ENCODE measurements at places on chromosomes 6 and 20.

DNA sequence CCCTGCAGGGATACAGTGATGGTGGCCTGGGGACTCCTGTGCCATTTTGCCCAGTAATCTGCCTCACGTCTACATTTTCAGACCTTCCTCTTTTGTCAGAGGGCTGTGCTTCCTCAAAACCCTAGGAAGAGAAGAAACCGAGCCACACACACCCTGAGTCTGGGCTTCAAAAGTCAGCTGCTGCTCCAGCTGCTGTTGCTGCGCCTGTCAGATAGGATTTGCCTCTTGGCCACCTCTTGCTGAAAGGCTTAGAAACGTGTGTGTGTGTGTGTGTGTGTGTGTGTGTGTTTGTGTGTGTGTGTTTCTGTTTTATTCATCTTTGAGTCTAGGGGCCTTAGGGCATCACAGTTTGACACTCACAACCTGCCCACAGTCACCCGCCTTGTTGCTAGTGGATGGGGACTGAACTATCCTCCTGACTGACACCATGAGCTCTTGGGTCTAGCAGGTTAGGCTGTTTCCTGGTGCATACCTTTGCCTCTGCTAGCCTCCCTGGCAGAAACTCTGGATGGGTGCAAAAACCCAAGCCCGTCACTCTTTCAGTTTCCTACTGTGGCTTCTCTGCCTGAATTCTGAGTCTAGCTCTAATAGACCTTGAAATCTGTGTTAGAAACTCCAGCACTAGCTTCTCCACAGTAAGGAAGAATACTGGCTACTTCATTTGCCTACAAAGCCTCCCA lies 94.9 kb upstream of the CEP85L start:
- no peak for DNase-seq

- DNase-seq: no peak
Measured at GRCh38 chr6:129661536-129662405, 48.2 kb downstream of the ARHGAP18 start.

- no peak for DNase-seq
Measured at GRCh38 chr6:70508953-70509352, 57.8 kb upstream of the SDHAF4 start.

GRCh38 chr20:60955706-60956105 lies 296.4 kb upstream of the CDH4 start:
- no peak for DNase-seq

- no peak for DNase-seq
Measured at GRCh38 chr20:62368392-62368975, 1.4 kb upstream of the LAMA5 start.

- DNase-seq: no peak
Measured at GRCh38 chr6:35258336-35258735, 1.2 kb upstream of the ZNF76 start.

DNA sequence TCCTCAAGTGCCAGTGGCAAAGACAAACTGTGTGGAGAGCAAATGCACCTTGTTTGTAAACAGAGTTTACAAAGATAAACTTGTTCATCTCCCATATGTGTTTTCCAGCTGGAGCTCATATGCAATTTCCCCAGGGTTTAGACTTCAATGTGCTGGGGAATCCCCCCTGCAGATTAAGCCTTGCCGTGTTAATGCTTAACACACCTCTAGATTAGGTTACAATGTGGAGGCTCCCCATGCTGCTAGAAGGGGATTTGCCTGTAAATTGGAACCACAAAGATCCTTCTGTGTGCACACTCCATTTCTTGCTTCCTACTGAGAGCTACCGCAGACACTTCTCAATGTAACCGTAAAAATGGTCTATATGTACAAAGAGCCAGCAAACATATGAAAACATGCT lies 263.1 kb downstream of the TBX18 start:
- DNase-seq: no peak

GRCh38 chr6:15853259-15853658 lies 190.4 kb upstream of the DTNBP1 start:
- no peak for DNase-seq

- DNase-seq: no peak
Measured at GRCh38 chr6:21741221-21742109, 147.9 kb downstream of the SOX4 start.

GRCh38 chr20:11429168-11429567 lies 488.5 kb upstream of the BTBD3 start:
- no peak for DNase-seq

- DNase-seq: no peak
Measured at GRCh38 chr20:50027611-50028105, 44.9 kb downstream of the SNAI1 start.

- no peak for DNase-seq
Measured at GRCh38 chr20:24465730-24466129, 3.7 kb upstream of the SYNDIG1 start.

DNA sequence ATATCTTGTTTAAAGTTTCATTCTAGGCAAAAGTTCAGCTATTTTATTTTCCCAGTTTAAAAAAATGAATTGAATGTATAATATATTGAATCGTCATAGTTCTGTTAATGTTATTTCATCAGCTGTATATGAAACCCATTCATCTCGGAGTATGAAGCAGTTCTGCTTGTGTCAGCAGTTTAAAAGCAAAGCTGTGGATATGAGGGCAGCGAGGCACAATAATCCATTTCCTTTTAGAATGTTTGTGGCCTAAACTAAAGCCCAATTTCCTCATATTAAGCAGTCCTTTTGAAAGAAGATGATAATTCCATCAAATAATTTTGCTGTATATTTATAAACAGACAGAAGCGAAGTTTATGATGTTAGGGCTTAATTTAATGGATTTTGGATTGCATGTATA lies 300.1 kb downstream of the SAMD5 start:
- DNase-seq: no peak

DNA sequence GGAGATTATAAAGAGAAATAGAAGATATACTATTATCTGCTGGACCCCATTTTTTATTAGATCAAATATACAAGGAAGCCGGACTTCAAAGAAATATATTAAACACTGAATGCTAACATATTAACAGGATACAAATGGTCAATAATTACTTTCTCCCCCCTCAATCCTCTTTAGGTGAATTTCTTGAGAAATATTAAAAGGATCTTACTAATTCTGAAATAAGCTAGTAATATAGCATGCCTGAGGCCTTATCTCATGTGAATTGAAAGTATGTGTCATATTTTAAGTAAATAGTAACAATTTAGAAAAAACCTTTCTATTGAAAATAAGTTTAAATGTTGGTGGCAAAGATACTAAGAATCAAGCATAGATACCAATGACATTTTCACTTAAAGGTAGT lies 954.7 kb upstream of the MAN1A1 start:
- no peak for DNase-seq

GRCh38 chr20:59137532-59137931 lies 26.1 kb upstream of the ZNF831 start:
- no peak for DNase-seq

DNA sequence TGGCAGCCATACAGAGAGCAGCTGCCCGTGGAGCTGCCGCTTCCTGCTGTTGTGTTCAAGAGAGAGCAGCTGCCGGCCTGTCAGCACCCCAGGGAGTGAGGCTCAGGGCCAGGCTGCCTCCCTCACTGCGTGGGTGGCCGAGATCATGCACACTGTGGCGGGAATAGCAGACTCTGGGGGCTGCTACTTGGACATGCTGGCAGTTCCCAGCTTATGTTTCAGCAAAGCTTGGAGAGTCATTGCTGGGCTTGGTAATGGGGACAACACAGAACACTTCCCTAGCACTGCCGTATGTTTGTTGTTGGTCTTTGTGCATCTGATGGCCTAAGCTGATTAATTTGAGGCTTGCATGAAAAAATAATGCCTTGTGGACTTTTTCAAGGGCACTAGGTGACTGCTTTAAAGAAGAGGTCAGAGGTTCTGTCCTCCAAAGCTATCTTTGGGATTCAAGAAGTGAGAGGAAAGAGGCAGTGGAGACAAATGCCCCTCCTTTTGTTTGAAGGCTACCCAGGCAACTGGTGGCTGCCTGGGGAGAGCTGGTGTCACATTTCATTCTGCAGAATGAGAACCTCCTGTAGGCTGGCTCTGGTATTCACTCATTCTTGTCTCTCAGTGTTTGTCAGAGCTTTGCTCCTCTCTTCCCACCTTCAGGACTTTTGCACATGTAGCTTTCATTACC lies 18.8 kb downstream of the MRAP2 start:
- no peak for DNase-seq

- DNase-seq: no peak
Measured at GRCh38 chr6:128033156-128033555, 132.3 kb upstream of the THEMIS start.

DNA sequence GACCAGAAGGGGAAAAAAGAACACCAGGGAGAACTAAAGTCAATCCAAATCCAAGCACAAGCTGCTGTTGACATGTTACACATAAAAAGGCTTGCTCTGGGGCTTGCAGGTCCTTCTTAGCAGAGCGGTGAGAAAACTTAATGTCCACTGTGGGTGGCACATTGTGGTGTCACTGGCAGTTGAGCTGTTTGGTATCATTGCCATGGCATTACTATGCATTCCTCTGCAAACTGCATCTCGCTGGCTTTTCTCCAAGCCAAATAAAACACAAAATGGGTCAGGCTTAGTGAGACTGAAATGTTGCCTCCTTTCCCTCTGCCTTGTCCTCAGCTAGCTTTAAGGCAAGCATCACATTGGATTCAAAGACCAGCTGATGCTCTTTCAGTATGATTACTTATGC lies 40.9 kb downstream of the LY86 start:
- no peak for DNase-seq

GRCh38 chr6:124993327-124993726 lies 31.1 kb downstream of the RNF217 start:
- no peak for DNase-seq

GRCh38 chr6:82033631-82034211 lies 213.8 kb downstream of the IBTK start:
- DNase-seq: no peak

- DNase-seq: no peak
Measured at GRCh38 chr6:11426571-11426970, 111.0 kb upstream of the TMEM170B start.

DNA sequence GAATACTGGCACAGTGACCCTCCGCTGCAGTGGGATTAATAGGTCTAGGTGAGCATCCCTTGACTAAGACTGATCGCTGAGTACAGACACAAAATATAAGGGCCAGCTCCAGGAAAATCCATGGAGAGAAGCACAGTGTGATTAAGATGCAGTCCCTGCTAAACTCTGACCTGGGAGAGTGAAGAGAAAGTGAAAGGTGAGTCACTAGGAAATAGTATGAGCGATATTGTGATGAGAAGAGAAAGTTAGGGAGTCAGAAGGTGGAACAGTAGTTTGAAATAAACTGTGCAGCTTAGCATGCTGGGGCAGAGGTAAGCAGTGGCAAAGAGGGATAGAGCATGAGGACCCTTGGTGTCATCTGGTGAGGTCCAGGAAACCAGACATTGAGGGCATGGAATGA lies 278.6 kb upstream of the MAP3K7 start:
- DNase-seq: no peak

- peak; percentile 67 for DNase-seq
Measured at GRCh38 chr20:59933296-59933848, at the start of gene SYCP2. Gene SYCP2 (minus strand): TSS chr20:59933637. CDS start chr20:59922413, 11,224 bp downstream.

DNA sequence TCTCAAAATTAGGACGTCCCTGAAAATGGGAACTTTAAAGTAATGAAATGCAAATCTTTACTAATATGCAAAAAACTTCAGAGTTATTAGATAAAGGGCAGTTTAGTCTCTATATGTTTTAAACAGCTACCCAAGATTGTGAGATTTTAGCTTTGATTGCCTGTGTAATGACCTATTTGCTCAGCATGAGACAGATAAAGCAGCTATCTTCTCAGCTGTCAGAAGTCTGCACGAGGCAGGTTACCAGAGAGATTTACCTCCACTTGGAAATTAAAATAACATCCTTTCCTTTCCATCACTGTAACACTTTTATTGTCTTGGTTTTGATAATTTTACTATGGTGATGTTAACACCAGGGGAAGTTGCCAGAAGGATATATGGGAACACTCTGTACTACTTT lies 436.6 kb upstream of the OPRM1 start:
- no peak for DNase-seq

DNA sequence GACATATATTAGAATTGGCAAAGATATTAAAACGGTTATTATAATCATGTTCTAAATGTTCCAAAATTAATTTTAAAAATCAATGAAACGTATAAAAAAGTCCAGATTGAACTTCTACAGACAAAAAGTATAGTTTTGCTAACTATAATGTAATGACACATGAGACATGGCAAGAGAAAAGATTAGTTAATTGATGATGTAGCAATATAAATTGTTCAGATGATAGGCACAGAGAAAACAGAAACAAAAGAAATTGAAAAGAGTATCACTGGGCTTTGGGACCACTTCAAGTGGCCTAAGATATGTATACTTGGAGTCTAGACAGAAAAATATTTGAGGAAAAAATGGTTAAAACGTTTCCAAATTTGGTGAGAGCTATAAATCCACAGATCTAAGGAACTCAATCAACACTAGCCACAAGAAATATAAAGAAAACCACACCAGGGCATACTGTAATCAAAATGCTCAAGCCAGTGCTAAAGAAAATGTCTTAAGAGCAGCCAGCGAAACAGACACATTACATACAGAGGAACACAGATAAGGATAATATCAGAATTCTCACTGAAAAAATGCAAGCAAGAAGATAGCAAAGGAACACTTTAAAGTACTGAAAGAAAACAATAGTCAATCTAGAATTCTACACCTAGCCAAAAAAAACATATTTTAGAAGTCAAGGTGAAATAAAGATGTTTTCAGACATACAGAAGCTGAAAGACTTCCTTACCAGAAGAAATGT lies 172.6 kb upstream of the FOXQ1 start:
- DNase-seq: no peak

DNA sequence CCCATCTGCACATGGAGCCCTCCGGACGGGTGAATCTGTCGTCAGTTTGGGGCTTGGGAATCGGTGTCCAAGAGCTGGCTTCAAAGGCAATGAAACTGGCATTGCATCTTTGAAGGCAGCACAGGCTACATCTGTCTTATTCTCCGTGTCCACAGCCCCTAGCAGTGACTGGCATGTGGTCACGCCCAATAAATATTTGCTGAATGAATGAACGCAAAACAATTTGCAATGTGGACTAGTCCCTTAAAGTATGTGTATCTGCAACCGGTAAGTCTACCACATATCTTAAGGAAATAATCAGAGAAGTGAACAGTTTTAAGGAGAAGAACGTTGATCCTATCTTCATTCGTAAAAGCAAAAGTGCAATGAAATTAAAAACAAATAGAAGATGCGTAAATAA lies 8.0 kb upstream of the PMEPA1 start:
- no peak for DNase-seq

- no peak for DNase-seq
Measured at GRCh38 chr20:49570161-49570827, 2.4 kb upstream of the PTGIS start.

- no peak for DNase-seq
Measured at GRCh38 chr20:45994761-45995493, 13.8 kb upstream of the MMP9 start.

DNA sequence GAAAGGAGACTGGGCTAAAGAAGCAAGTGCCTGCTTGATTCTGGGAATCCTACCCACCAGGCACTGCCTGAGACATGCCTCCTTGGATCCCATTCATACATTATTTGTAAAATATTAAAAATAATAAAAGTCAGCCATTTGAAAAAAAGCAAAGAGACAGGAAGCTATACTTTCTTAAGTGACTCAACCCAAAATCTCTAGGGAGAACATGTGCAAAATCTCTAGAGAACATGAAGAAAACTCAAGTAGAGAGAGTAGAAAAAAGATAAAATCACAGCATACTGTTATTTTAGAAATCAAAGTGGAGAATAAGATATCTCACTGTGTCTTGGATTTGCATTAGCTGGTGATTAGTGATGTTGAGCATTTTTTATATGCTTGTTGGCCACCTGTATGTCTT lies 197.2 kb upstream of the GGTLC1 start:
- DNase-seq: no peak

GRCh38 chr6:151773382-151773781 lies 34.1 kb upstream of the ESR1 start:
- DNase-seq: no peak
